Cardiac fibroblast (primary cell): ENCODE measurements at places on chromosomes 16 and 17.

DNA sequence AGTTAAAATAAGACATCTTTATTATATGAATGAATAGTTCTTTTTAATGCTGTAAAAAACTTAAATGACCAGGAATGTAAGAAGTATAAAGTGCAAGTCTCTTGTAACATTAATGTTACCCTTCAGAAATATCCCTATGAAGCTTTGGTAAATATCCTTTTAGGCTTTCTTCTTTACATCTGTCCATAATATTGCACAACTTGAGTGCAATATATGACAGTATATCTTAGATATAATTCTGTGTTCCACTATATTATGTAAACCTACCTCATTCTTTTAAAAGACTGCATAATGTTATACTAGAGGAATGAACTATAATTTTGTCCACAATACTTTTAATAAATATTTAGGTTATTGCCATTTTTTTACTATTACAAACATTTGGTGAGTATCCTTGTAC is 81.1 kb downstream of the EFCAB13 start:
- DNase-seq: no peak

GRCh38 chr17:40821536-40821935 is 878 bp downstream of the KRT10 start:
- DNase-seq: no peak

DNA sequence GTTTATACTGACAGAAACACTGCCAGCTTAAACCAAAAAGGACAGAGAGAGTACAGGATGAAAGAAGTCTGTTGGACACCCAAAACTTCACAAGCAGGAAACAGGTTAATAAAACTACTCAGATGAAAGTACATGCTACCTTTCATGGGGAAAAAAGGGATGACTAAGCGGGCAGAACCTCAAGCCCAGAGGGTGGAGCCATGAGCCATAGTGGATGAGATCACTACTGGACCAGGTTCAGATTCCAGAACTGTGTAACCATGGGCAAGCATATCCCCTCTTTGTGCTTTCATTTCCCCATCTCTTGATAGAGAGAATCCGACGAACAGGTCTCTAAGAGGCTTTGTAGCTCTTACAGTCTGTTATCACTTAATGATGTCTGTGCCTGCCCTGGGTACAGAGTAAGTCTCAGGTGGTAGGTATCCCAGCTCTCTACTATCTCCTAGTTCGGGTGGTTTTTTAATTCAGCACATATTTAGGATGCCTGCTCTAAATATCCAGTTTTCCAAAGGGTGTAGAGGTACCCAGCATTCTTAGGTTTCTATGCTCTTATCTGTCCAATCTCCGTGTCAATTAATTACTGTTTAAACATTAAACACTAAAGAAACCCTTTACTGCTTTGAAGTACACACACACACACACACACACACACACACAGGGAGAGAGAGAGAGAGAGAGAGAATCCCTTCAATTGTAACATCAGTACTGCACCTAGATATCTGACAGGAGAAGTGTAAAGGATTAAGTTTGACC is 206.7 kb downstream of the ZNF423 start:
- DNase-seq: peak; percentile 11

- DNase-seq: no peak
Measured at GRCh38 chr17:50989149-50989548, 123.0 kb upstream of the TOB1 start.

DNA sequence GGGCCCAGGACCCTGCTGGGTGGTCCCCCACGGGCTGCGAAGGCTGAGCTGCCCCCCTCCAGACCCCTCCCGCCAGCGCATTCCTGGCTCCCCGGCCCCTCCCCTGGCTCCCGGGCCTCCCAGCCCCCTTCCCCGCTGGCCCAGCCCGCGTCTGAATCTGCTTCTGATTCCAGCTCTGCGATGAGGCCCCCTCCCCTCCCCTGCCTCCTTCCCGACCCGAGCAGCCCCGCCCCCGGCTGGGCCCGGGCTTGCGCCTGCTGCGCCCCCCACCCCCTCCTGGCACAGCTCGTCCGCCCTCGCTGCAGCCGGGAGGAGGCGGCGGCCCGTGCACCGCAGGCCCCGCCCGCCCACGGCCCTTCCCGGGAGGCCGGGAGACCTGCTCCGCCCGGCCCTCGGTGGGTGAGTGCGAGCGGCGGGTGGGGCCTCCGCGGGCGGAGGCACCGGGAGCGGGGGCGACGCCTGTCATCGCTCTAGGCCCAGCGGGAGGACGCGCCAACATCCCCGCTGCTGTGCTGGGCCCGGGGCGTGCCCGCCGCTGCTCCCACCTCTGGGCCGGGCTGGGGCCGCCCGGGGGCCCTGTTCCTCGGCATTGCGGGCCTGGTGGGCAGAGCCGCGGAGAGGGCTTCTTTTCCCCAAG is at the start of gene NTN3:
Gene NTN3 (plus strand): TSS at position 282 of the 637 bp plus-strand sequence. CDS start 405 bp downstream, outside the sequence.
- no peak for DNase-seq

DNA sequence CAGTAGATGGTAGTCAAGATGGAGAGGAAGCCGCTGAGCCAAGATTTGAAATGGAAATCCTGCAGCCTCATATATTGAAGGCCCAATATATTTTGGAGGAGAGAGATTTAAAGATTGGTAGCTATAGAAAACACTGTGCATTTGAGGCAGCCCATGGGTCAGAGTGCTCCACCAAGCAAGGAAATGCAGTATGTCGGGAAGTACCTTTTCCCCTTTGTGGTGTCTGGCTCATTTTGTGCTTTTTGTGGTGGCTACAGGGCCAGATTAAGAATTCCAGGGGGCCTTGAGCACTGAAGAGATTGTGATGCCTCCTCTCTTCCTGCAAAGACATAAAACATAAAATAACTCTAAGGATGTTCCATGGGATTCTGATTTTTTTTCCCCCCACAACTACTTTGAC is 39.6 kb downstream of the CDRT15 start:
- DNase-seq: no peak

DNA sequence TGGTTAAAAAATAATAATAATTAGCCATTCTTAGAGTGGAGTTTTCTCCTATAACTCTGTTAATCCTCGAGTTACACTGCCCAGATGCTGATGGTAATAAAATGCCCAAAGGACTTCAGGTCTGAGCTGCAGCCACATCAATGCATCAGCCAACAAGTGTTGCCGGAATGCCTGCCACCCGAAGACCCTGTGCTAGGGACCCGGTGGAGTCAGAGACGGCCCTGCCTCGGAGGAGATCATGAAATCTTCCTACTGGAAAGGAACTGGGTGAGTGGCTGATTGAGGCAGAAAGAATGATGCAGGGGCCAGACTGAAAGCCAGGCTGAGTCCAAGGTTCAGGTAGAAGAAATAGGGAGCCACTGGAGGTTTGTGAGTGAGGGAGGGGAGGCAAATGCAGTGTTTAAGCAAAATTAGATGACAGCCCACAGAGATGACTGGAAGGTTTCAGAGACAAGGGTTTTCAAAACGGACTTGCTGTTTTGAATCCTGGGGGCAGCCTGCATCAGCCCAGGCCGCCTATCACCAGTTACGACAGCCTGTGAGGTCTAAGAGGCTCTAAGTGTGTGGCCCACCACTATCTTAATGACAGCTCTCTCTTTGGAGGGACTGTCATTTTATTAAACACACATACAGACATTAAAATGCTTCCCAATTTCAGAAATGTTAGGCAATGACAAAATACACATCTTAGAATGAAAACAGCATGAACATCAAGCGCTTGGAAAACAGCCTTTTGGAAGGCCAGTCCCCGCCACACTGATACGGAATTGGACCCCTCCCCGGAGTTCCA is 100.0 kb downstream of the ZNF423 start:
- DNase-seq: no peak

DNA sequence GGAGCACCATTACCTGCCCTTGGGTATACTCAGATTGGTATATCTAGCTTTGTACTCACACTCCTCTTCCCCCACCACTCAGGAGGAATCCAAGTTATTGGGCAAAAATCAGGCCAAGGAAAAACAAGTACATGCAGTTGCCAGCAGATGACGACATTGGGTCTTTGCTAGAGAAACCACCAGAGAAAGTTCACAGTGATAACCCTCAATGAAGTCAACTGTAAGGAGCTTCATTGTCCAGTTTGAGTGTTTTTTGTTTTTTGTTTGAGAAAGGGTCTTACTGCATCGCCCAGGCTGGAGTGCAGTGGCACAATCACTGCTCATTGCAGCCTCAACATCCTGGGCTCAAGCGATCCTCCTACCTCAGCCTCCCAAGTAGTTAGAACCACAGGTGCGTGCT is 34.6 kb upstream of the TOX3 start:
- DNase-seq: no peak

DNA sequence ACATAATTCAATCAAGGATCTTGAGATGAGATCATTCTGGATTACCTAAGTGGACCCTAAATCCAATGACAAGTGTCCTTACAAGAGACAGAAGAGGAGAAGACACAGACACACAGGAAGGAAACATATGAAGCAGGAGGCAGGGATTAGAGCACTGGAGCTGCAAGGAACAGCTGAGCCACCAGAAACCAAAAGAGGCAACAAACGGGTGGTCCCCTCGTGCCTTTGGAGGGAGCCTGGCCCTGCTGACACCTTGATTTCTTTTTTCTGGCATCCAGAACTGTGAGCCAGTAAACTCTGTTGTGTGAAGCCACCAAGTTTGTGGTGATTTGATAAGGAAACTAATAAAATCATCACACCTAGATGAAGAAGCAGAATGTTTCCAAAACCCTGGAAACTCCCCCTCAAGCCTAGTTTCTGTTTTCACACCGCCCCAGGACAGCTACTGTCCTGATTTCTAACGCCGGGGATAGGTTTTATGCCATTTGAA is 115.2 kb downstream of the PITPNC1 start:
- DNase-seq: no peak

GRCh38 chr17:72432881-72433280 is 312.1 kb downstream of the SOX9 start:
- no peak for DNase-seq
